ENCODE measurements at places on chromosomes 16 and 17.

DNA sequence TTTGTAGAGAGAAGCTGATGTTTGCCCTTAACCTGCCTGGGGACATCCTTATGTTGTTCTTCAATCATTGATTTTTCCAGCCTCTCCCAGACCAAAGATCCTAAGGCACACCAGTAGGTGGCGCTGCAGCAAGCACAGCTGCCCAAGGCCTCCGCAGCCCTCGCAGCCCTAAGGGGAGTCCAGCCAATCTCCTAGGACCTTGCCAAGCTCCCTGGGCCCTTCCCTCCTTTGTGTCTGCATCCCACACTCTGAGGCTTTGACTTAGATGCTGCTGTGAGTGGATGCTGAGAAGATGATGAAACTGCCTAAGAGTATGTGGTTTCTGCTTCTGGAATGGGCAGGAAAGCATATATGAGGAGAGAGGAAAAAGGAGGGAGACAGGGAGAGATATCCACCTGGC, 47.1 kb downstream of the SPACA3 start:
- DNase-seq = peak; percentile 27

DNA sequence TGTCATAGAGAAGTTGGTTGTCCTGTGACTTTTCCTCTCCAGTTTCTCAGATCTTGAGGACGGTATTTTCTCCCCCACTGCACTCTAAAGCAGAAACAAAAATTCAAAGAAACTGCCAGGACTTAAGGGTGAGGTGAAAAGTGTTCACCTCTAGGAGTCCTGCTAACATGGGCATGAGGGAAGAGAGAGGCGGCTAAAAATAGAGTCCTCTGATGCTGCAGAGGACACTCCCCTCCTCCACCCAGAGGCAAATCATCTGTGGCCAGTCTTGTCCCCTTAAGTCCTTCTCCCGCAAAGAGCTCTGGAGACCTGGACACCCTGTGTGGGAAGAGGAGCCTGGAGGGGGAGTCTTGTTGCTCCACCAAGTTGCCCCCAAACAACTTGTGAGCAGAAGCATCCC, 4.7 kb upstream of the DDX19A start:
- DNase-seq = no peak

GRCh38 chr17:12994341-12995074, 23.3 kb downstream of the ELAC2 start:
- no peak for DNase-seq

DNA sequence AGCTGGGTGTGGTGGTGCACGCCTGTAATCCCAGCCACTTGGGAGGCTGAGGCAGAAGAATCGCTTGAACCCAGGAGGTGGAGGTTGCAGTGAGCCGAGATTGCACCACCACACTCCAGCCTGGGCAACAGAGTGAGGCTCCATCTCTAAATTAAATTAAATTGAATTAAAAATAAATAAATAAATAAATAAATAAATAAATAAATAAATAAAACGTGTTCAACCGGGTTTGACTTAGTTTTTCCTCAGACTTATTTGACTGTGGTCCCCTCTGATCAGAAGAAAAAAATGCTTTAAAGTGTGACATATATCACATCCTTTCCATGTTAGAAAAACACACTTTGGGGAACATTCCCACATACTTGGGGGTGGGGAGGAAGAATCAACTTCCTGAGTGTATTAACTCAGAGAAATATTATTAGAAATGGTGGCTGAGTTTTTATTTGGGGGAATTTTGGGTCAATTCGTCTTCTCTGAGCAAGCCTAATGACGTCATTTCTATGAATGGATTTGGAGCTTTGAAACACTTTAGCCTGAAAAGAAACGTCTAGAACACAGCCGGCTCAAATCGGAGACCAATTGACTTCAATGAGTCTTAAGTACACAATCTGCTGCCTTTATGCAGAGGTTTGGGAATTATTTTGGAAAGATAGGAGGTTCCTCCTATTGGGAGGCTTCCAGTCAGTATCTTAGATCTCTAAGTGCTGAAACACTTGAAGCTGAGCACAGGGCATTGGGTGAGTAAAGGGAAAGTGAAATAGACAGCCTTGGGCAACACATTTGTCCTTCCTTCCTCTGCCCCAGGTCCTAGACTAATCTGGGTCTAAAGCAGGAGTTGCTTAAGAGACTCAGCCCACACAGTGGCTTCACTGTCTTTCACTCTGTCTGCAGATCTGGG, 132.6 kb downstream of the PITPNC1 start:
- peak; percentile 23 for DNase-seq

GRCh38 chr17:7884581-7885366, 3.8 kb upstream of the CHD3 start:
- peak; percentile 74 for DNase-seq

DNA sequence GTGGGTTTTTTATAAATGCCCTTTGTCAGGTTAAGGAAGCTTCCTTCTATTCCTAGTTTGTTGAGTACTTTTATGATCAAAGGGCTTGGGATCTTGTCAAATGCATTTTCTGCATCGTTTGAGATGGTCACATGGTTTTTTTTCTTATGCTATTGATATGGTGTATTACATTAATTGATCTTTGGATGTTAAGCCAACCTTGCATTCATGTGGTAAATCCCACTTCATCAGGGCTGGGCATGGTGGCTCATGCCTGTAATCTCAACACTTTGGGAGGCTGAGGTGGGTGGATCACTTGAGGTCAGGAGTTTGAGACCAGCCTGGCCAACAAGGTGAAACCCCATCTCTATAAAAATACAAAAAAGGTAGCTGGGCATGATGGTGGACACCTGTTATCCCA, 30.8 kb upstream of the ATP2A3 start:
- DNase-seq = no peak

DNA sequence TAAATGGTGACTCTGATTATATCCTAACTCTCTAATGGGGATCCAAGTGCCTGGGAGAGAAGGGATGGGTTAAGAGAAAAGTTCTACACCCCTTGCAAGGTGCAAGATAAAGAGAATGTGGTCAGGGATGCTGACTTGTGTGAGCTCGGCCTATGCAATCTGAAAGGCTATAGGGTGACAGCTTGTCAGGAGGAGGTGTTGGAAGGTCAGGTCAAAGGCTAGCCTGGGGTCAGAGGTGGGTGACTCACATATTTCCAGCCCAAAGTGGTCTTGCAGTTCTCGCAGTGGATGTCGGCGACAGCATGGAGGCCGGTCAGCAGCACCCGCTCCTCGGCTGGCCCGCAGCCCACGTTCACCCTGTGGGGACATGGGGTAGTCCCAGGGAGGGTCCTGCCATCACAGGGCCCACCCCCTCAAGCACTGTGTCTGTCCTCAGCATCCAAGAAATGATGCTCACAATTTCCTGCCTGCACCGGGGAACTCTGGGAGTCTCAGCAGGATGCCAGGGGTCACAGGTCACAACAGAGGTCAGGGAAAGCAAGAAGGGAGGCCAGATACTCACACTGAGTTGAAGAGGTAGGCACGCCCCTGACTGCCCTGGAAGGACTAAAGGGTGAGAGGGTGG, 1.4 kb downstream of the YPEL3 start:
- DNase-seq = no peak

- no peak for DNase-seq
Measured at GRCh38 chr16:64450177-64450576, 671.7 kb downstream of the CDH11 start.

GRCh38 chr16:85259115-85259831, 147.0 kb upstream of the CIBAR2 start:
- no peak for DNase-seq

GRCh38 chr16:4692460-4693295, 684 bp upstream of the NUDT16L1 start:
- peak; percentile 62 for DNase-seq

- peak; percentile 86 for DNase-seq
Measured at GRCh38 chr17:80025140-80025539, 10.5 kb downstream of the TBC1D16 start.

- peak; percentile 65 for DNase-seq
Measured at GRCh38 chr17:32659419-32659842, 172.6 kb downstream of the CDK5R1 start.

All from DMS53 (cell line).